Osteoblast (primary cell): ENCODE measurements at places on chromosomes 5 and 9. TPM values are rescaled to one million over a fixed set of nuclear protein-coding genes. Genes with fewer than 3 reads are reported as not detected.

- DNase-seq, result no peak
Measured at GRCh38 chr5:6202149-6202967, 176.0 kb downstream of the MED10 start.

GRCh38 chr5:128913551-128913950, 51.7 kb upstream of the SLC27A6 start:
- DNase-seq, result no peak

DNA sequence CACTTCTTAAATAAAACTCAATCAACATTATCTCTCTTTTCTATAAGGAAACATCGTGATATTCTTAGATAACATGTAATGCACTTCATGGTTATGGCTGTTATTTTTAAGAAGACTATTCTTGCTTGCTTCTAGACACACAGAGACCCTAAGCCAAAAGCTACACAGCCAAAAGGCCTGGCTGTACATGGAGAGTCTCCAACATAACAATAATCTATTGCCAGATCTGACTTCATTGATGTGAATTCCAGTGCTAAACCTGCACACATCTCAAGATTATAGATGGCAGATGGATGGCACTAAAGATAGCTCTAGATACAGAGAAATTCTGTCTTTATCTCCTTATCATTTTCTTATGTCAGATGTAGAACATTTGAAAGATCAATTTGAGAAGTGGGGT, 811.6 kb upstream of the ZNF608 start:
- no peak for DNase-seq

DNA sequence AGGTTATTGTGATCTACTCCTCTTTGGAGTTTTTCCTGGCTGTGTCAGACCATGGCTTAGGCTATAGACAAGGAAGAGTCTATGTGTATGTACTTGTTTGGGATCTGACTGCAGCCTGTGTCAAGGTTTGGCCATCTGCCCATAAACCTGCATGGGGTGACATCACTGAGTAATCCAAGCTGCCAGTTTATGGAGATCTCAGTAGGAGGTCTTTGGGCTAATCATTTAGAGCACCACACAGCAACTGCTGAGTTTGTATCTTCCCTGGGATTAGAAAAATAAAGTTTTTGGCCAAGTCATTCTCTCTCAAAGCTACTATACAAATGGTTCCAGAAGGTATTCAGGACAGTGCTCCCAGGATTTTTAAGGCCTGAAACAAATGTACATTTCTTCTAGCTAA, 65.5 kb upstream of the HSPB3 start:
- DNase-seq, result peak; percentile 64

MSMP gene
- total RNA-seq, result not detected in 2 replicates

ISOC1 gene
- total RNA-seq, result 7.7 and 9.8 TPM in 2 replicates

GRCh38 chr9:17656889-17657288, 78.0 kb downstream of the SH3GL2 start:
- no peak for DNase-seq

GRCh38 chr5:53730943-53731342, 170.5 kb downstream of the NDUFS4 start:
- DNase-seq, result no peak

TMEM252 gene
- not detected in 2 replicates for total RNA-seq

CXXC5 gene
- 186 and 210 TPM in 2 replicates for total RNA-seq

GRCh38 chr9:36091026-36091953, 45.2 kb upstream of the GLIPR2 start:
- peak; percentile 37 for DNase-seq

GRCh38 chr5:126446498-126447224, 23.5 kb downstream of the GRAMD2B start:
- peak; percentile 82 for DNase-seq

ZNF367 gene
- 1.4 and 2.1 TPM in 2 replicates for total RNA-seq

EMB gene
- total RNA-seq, result 14.5 and 17.4 TPM in 2 replicates

GRCh38 chr9:29445751-29446150, 1872.5 kb upstream of the C9orf72 start:
- no peak for DNase-seq

GRCh38 chr9:93219692-93220091, 35.8 kb downstream of the WNK2 start:
- peak; percentile 49 for DNase-seq

BTNL8 gene
- total RNA-seq, result not detected in 2 replicates

FOXD4L5 gene
- under 0.01 TPM in 1 of 2 replicates, not detected in the other for total RNA-seq

PCDHGA5 gene
- total RNA-seq, result 2.5 and 2.7 TPM in 2 replicates

DNA sequence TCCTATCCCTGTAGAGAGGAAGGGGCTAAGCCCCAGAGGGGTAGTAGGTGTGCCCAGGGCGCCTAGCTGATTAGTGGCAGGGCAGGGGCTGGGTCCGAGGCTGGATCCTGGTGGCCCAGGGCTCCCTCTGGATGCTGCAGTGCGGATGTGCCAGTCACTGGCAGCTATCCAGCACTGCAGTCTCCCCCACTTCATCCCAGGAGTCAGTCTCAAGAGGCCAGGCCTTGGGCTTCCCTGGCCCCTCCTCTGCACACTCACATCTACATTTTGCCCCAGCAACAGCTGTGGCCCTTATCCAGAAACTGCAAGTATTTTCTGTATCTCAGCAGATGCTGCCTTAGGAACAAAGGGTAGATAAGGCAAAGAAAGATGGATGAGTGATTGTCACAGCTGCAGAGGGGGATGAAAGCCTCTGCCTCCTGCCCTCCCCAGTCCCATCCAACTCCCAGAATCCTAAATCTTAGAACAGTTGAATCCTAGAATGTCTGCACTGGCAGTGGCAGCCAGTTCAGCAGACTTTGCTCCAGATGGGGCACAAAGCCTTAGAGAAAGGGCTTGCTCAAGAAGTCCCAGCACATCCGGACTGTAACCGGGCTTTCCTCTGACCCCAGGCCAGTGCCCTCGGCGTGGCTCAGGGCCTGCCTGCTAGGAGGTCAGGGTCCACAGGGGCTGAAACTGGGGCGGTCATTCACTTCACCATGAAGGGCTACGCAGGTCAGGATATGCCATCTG, 1.6 kb downstream of the ANXA6 start:
- DNase-seq, result peak; percentile 94

PIP5KL1 gene
- 2.2 and 3.5 TPM in 2 replicates for total RNA-seq

- DNase-seq, result no peak
Measured at GRCh38 chr9:29208670-29209069, 1635.4 kb upstream of the C9orf72 start.

- peak; percentile 79 for DNase-seq
Measured at GRCh38 chr9:131835151-131835910, 95.5 kb upstream of the RAPGEF1 start.

GRCh38 chr9:112120439-112120925, 54.6 kb downstream of the SUSD1 start:
- no peak for DNase-seq

DNA sequence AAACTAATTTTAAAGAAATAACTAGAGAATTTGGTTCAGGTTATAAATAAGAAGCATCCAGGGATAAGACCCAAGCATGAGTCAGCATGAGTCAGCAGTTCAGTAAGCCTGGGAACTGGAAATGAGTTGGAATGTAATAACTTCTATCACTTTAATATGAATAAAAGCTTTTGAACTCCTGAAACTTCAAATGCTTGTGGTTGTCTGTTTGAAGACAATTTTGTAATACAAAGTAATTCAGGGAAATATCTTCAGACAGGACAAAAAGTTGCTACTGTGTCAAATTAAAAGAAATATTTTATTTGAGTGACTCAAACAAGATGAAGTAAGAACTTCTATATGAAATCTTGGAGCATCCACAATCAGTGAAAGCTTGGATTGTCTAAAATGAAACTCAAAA, 331.2 kb upstream of the DAB2 start:
- no peak for DNase-seq

DNA sequence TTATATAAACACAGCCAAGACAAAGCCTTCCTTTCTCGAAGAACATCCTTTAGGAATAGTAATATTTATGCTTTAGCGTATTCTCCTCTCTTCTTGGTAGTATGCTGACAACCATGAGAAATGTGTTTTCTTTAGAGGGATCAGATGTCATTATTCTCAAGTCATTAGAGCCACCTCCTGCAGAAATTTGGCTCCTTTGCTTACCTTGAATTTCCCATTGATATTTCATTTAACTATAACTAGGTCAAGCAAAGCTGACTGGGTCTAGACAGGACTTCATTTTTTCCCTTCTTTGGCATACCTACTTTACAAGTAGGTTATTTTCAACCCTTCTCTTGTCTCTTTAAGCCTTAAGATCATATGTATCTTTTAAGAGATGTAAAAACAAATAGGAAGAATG, 50.3 kb downstream of the SPATA31D1 start:
- no peak for DNase-seq

GRCh38 chr9:96361668-96362067, 21.8 kb downstream of the SLC35D2 start:
- no peak for DNase-seq

KCNIP1 gene
- total RNA-seq, result not detected in 2 replicates

DNA sequence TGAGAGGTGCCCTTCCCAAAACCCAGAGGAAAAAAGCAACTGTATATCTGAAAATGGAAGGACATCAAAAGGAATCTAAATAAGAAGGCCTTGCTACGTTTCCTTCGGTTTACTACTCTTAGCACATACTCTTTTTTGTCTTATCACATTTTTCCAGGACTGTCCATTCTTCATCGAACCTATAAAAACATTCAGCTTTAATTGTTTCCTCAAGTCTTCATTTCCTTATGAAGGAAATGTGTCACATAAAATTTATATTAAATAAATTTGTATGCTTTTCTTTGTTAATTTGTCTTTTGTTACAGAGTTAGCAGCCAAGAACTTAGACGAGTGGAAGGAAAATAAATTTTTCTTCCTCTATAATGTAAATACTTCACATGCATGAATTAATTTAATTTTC, 255.0 kb downstream of the BNC2 start:
- DNase-seq, result no peak

DNA sequence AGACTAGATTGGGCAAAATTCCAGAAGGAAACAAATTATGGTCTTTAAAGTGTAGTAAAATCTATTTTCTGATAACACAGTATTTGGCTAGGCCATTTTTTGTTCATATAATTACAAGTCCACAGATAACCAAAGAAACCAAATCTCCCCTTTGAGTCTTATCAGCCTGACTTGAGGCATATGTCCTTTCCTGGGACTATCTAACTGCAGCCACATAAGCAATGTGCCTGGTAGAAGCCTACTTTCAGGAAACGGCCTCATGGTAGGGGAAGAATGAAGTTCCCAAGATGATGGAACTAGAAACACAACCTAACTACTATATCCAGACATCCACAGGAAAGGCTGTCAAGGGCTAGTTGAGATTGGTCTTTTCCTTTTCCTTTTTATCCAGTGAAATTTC, 130.0 kb downstream of the PIK3R1 start:
- no peak for DNase-seq

DNA sequence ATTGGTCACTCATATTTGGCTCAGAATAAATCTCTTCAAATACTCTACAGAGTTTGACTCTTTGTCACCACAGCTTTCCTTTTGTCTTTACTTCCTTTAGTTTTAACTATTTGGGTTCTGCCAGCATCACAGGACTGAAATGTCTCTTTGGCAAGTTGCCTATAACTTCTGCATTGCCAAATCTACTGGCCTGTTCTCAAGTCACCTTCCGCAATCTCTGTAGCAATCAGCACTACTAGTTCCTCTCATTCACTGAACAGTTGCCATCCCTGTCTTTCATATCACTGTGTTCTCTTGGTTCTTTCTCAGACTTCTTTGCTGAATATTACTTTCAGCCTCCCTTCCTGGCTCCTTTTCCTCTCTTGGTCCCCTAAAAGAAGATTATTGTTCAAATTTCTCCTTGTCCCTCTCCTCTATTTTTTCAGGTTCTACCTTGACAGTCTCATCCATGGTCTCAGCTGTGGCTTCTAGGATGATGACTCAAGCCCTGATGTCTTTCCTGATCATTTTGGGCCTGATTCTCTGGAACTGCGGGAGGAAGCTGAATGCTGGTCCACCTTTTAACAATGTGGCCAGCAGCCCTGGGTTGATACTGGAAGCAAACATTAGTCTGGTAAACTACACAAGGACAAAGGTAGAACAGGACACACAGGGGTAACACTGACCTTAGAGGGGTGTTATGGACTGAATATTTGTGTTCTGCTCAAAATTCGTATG, 44.0 kb upstream of the LIFR start:
- DNase-seq, result no peak

DNAH5 gene
- total RNA-seq, result 0.36 and 0.59 TPM in 2 replicates

- DNase-seq, result peak; percentile 53
Measured at GRCh38 chr9:4116723-4117460, 183.0 kb downstream of the GLIS3 start.

NPR2 gene
- 16.6 and 20.3 TPM in 2 replicates for total RNA-seq

PCDHB16 gene
- total RNA-seq, result 1.1 and 3.5 TPM in 2 replicates

DNA sequence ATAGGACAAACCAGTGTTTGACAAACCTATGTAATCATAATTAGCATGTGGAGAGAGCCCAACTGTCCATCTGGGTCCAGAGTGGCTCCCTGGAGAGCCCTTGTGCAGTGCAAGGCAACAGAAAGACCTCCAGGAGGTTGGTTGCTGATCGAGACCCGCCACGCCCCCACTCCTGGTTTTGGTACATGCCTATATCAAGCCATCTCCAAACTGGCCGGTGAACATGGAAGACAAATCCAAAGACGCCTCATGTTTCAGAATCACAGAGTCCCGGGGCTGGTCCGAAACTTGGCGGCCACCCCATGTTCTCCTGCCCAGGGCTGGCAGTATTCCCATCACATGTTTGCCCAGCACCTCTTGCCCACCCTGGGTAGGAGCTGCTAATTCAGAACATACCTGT, 140.2 kb downstream of the PAX5 start:
- no peak for DNase-seq

DNA sequence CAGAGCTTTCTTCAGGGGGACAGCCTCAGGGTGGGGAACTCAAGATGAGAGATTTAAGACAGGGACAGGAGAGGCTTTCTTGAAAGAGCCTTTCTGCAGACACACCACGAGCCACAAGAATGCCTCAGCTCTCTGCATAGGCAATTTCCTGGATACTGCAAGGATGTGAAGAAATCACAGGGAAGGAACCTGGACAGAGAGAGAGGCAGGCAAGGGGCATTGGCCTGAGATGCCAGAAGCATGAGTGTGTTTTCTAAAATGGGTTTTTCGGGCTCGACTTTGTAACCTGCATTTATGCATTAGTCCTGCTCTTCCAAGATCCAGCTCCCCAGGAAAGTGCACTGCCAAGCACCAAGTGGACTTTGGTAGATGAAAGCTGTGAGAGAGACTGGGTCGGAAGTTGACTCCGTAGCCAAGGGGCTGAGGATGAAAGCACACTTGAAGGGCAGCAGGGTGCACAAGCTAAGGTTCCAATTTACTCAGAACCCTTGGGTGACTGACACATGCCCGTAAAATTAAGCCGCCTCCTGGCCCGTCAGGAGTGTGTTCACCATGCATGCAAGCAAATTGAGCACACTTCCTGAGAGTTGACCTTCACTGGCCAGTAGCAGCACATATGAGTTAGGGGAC, 90.9 kb downstream of the CFAP90 start:
- no peak for DNase-seq

PCDHB15 gene
- 0.88 and 1.1 TPM in 2 replicates for total RNA-seq

GRCh38 chr5:138275379-138275782, 960 bp upstream of the GFRA3 start:
- no peak for DNase-seq

DNA sequence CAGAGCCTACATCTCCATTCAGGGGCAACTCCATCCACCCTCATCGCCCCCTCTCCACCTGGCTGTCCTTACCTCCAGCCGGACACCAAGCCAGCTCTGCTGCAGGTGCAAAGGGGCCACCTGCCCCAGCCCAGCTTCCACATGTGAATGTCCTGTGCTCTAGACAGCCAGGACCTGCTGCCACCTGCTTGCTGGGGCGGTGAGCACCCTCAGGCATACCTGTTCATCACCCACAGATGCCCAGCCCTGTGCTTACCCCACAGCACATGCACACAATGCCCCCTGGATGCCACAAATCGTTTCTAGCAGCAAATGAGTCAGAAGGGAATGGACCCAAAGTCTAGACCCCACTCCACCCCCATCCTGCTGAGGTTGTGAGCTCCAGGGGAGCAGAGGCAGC, 13.3 kb upstream of the NKD2 start:
- peak; percentile 69 for DNase-seq

- DNase-seq, result peak; percentile 61
Measured at GRCh38 chr5:68299105-68299504, 83.5 kb downstream of the PIK3R1 start.
